ENCODE measurements at places on chromosomes 2 and 18. TPM values are rescaled to one million over a fixed set of nuclear protein-coding genes. Genes with fewer than 3 reads are reported as not detected.

The RFTN2 gene
- polyA plus RNA-seq: 1.3 TPM

The SCN3A gene
- 0.05 TPM for polyA plus RNA-seq

The GCG gene
- not detected for polyA plus RNA-seq

The STRADB gene
- polyA plus RNA-seq: 35.9 TPM

The RFX8 gene
- not detected for polyA plus RNA-seq

The COL5A2 gene
- polyA plus RNA-seq: 3.2 TPM

The STRN gene
- polyA plus RNA-seq: 2.5 TPM

The MLPH gene
- 22.1 TPM for polyA plus RNA-seq

The MC5R gene
- not detected for polyA plus RNA-seq

The SFTPB gene
- not detected for polyA plus RNA-seq

The MPP4 gene
- 0.07 TPM for polyA plus RNA-seq

The MAP4K3 gene
- polyA plus RNA-seq: 7.3 TPM

The WDFY1 gene
- polyA plus RNA-seq: 16.3 TPM

The MAP4K4 gene
- polyA plus RNA-seq: 13.6 TPM

The MC4R gene
- not detected for polyA plus RNA-seq

The LOXHD1 gene
- not detected for polyA plus RNA-seq

The DLX2 gene
- polyA plus RNA-seq: not detected

The MYO5B gene
- polyA plus RNA-seq: 12.4 TPM

The EFHD1 gene
- polyA plus RNA-seq: 6.7 TPM

The SIX3 gene
- polyA plus RNA-seq: not detected

The MGAT5 gene
- polyA plus RNA-seq: 1.8 TPM

The ANKRD30B gene
- not detected for polyA plus RNA-seq

The SERPINB10 gene
- not detected for polyA plus RNA-seq

The NAT8 gene
- 8.3 TPM for polyA plus RNA-seq

The NETO1 gene
- not detected for polyA plus RNA-seq

The FRZB gene
- 1.0 TPM for polyA plus RNA-seq

The PLB1 gene
- polyA plus RNA-seq: 1.7 TPM

The EMILIN2 gene
- 0.58 TPM for polyA plus RNA-seq

The DIPK1C gene
- polyA plus RNA-seq: not detected

The MARCHF4 gene
- polyA plus RNA-seq: not detected

The KLHL29 gene
- 0.89 TPM for polyA plus RNA-seq

The MYO7B gene
- 0.15 TPM for polyA plus RNA-seq
